ENCODE measurements at places on chromosomes 16 and 17.

DNA sequence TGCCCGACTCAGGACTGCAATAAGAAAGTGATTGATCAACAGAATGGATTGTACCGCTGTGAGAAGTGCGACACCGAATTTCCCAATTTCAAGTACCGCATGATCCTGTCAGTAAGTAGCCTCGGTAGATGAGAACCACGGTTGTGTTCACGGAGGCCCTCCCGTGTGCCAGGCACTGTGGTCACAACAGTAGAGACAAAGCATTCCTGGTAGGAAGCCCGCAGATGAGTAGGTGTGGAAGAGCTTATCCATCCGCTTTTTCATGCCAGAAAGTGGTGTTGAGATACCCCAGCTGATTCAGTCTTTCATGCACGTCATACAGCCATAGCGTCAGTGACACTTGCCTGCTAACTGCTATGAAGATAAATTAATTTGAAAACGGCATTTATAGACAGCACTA, 58.9 kb downstream of the RPA1 start:
- no peaks in the 10 kb centered on the region for H3K4me1 ChIP-seq
- H3K27me3 ChIP-seq = no peaks in the 10 kb centered on the region
- no peak overlapping the region for H3K4me3 ChIP-seq
- peaks cover 18% of the 10 kb centered on the region for H3K36me3 ChIP-seq
- DNase-seq = no peak

DNA sequence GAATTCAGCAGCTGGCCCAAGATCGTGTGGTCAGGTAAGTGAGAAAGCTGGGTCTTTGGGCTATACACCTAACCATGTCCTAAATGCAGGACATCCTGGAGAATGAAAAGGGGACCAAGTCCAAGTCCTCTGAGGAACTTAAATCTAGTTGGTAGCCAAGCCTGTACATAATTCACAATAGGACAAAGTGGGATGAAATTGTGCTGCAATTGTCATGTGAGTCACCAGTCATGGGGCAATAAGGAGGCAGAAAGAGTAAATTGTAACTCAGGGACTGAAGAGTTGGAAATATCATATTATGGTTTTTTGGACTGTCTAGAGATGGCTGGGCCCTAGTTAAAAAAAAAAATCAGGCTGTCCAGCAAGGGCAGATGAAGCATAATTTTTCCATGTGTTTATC, 202.6 kb downstream of the CYLD start:
- H3K36me3 ChIP-seq = no peaks in the 10 kb centered on the region
- H3K27me3 ChIP-seq = no peaks in the 10 kb centered on the region
- no peak overlapping the region for H3K27ac ChIP-seq

- H3K27ac ChIP-seq = no peak overlapping the region
- H3K4me1 ChIP-seq = no peaks in the 10 kb centered on the region
- H3K27me3 ChIP-seq = no peaks in the 10 kb centered on the region
- no peak for DNase-seq
Observed at GRCh38 chr16:1055557-1055924, 17.0 kb upstream of the SSTR5 start.

DNA sequence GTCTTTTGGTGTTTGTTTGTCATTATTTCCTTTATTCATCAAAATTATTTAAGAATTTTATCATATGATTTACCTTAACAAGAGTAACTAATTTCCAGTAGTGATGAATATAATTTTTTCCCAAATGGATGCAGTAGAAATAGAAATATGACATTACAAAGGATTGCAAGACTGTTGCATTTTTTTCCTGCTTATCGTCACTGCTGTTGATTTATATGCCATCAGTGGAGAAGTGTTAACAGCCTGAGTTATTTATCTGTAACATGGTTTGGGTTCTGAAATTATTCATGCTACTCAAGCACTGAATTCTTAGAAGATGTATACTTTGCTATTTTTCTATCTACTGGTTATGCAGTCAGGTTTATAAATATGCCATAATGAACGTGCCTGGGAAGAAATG, 68.6 kb downstream of the TMEM100 start:
- H3K4me1 ChIP-seq = no peaks in the 10 kb centered on the region
- H3K27me3 ChIP-seq = no peaks in the 10 kb centered on the region
- no peak for DNase-seq
- no peaks in the 10 kb centered on the region for H3K36me3 ChIP-seq

DNA sequence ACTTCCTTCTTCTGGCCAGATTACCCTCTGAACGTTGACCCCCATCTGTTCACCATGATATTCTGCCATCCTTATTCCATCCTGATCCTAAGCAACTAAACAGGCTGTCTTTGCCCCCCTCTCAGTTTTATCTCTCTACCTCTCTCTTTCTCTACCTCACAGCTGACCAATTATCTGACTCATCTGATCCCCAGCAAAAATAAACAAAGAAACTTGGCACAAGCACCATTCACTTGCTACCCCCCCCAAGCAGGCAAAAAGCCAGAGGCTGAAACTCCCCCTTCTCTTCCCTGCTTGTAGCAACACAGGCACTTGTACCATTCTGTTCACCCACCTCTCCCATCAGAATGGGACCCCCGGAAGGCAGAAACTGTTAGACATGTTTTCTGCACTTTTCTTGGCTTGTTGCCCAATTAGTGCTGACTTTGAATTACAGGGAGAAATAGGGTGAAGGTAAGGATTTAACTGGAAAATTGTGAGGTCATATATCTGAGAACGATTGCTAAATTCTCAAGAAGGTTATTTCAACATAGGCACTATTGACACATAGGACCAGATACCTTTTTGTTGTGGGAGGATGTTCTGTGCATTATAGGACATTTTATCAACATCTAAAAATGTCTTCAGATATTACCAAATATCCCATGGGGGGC, 163.2 kb downstream of the TOX3 start:
- no peaks in the 10 kb centered on the region for H3K4me1 ChIP-seq
- no peak overlapping the region for H3K4me3 ChIP-seq
- H3K27me3 ChIP-seq = no peaks in the 10 kb centered on the region
- H3K27ac ChIP-seq = no peak overlapping the region
- H3K36me3 ChIP-seq = no peaks in the 10 kb centered on the region

DNA sequence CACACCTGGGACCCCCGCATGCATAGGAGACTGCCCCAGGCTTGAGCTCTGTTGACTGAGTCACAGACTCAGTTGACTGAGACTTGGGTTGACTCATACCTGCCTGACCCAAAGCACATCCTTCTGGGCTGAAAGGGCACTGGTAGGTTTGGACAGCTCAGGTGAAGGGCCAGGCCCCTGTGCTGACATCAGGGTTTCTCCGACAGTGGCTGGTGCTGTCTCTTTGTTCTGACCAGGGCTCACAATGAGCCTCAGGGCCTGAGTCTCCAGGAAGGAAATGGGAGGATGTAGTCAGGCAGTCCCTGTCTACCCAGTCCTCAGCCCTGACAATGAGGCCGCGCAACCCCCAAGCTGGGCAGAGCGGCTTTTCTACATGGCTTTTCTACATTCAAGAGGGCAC, 6.5 kb downstream of the SPNS2 start:
- no peaks in the 10 kb centered on the region for H3K36me3 ChIP-seq
- peak; percentile 58 for DNase-seq

DNA sequence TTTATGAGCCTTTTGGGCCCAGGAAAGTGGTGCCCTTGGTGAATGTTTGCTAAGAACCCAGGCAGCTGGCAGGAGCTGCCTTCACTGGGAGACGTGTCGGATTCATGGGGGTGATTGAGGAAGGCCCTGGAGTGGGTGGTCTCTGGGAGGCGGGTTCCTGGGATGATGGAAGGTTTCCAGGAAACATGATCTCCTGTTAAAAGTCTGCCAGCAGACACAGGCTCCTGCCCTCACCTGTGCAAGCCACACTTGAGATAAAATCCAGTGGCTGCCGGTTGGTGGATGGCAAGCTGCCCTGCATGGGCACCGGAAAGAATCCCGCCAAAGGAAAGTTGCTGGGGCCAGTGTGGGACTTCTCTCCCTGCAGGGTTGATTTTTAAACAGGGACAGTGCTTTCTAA, 189.0 kb upstream of the CIBAR2 start:
- H3K27ac ChIP-seq = no peak overlapping the region
- H3K27me3 ChIP-seq = no peaks in the 10 kb centered on the region
- H3K36me3 ChIP-seq = no peaks in the 10 kb centered on the region
- H3K4me1 ChIP-seq = no peaks in the 10 kb centered on the region
- H3K4me3 ChIP-seq = no peak overlapping the region

GRCh38 chr17:81153340-81153803, 11.9 kb upstream of the PVALEF start:
- no peak for DNase-seq
- no peak overlapping the region for H3K4me3 ChIP-seq
- no peaks in the 10 kb centered on the region for H3K27me3 ChIP-seq
- no peaks in the 10 kb centered on the region for H3K36me3 ChIP-seq
- H3K4me1 ChIP-seq = no peaks in the 10 kb centered on the region

- H3K27me3 ChIP-seq = peaks cover 5% of the 10 kb centered on the region
- H3K4me3 ChIP-seq = no peak overlapping the region
- H3K36me3 ChIP-seq = no peaks in the 10 kb centered on the region
Observed at GRCh38 chr17:77798481-77798880, 160.0 kb upstream of the TNRC6C start.

DNA sequence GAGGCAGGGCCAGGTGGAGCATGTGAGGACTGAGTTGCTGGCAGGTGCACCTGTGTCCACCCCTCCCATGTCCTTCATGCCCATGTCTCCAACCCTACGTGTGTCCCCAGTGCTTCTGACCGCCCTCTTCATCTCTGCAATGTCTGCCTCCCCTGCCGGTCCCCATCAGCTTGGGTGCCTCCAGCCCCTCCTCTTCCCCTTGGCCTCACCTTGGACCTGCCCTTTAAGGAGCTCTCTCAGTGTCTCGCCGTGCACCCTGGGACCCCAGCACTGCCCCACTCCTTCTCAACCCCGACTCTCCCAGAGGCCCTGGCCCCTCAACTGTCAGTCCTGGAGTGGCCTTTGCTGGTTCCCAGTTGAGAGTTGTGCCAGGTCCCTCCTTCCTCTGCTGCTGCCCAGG, 15.0 kb downstream of the RIPOR1 start:
- no peaks in the 10 kb centered on the region for H3K27me3 ChIP-seq
- H3K4me1 ChIP-seq = no peaks in the 10 kb centered on the region
- DNase-seq = no peak
- H3K27ac ChIP-seq = no peak overlapping the region

- H3K27me3 ChIP-seq = peaks cover under 1% of the 10 kb centered on the region
- H3K36me3 ChIP-seq = no peaks in the 10 kb centered on the region
- no peak for DNase-seq
Observed at GRCh38 chr17:76541739-76542454, 2.1 kb downstream of the PRCD start.

- no peaks in the 10 kb centered on the region for H3K4me1 ChIP-seq
- DNase-seq = no peak
- no peak overlapping the region for H3K27ac ChIP-seq
- no peak overlapping the region for H3K4me3 ChIP-seq
Observed at GRCh38 chr17:34902831-34903547, 58.3 kb downstream of the CCT6B start.

- H3K27ac ChIP-seq = no peak overlapping the region
- DNase-seq = no peak
- no peaks in the 10 kb centered on the region for H3K27me3 ChIP-seq
- H3K4me1 ChIP-seq = no peaks in the 10 kb centered on the region
- H3K36me3 ChIP-seq = no peaks in the 10 kb centered on the region
Observed at GRCh38 chr16:51699686-51700396, 548.8 kb upstream of the SALL1 start.

All from mesendoderm (in vitro differentiated cells).